ENCODE measurements at places on chromosomes 4 and X.

DNA sequence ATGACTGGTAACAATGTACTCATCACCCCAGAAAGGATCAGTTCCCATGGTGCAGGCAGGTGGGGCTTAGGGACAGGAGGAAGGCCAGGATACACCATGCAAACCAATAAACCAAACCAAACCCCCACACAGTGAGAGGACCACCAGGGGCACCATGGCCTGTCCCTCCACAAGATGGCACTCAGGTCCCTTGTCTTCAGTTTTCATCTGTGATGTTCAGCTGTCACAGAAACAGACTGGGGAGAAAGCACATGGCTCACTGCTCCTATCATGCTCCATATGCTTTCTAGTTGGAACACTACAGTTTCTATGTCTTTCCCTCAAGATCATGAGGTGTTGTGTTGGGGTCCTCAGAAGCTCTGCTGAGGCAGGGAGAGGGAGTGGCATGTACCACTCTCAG lies 10.1 kb downstream of the HS3ST1 start:
- no peak for DNase-seq

GRCh38 chrX:20514358-20514757 lies 247.6 kb upstream of the RPS6KA3 start:
- no peak for DNase-seq

- no peak for DNase-seq
Observed at GRCh38 chrX:50973199-50973598, 62.7 kb downstream of the BMP15 start.

DNA sequence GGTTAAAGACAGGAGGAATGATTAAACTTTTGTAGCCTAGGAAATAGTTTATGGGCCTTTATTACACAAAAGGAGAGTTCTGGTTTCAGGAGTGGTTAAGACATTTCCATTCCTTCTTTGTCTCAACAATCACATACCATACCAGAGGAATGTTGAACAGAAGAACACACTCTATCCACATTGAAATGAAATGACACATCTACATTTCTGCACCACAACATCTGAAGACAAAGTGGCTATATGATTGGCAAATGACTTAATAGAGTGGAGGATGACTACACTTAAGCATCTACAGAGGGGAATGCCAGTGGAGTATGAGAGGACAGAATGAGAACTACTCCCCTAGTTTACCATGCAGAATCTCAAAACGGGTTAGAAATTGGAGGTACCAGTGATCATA lies 8.0 kb downstream of the CYP2U1 start:
- no peak for DNase-seq

DNA sequence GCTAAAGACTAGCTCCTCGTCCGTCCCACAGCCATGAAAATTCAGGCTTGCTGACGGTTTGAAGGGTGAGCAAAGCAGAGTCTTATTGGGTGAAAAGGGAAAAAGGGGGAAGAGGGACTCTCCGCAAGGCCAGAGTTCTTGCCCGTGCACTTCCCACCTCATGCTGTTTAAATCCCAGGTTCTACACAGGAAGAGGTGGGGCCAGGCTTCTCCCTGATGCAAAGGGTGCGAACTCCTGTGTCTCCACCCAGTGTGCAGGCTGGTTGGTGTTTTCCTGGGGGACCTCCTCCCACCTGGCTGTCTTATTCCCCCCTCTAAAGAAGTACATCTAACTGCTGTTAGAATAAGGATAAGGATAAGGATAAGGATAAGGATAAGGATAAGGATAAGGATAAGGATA lies 18.0 kb upstream of the LANCL3 start:
- DNase-seq, result no peak

All from stimulated activated CD4-positive, alpha-beta T cell treated with anti-CD3 and anti-CD28 coated beads, Interleukin-1b, Interleukin-23, amount 100 ng/mL, for 48 hours (primary cell).